Brain (organoid and tissue), 16 donors: ENCODE measurements at places on chromosomes 7 and 10.

DNA sequence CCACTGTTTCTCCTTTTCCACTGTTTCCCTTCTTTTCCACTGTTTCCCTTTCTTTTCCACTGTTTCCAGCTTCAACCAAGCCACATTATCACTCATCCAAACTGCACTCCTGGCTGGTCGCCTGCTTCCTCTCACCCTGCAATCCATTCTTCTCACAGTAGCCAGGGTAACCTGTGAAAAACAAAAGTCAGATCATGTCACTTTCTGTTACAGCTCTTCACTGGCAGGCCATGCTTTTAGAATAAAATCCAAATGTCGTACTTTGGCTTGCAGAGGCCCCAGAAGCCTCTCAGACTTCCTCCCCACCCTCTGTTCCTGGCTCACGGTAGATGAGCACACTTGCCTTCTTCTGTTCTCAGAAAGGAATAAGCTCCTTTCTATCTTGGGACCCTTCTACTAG lies 33.9 kb downstream of the STARD3NL start:
- peak; percentile 62 for DNase-seq

DNA sequence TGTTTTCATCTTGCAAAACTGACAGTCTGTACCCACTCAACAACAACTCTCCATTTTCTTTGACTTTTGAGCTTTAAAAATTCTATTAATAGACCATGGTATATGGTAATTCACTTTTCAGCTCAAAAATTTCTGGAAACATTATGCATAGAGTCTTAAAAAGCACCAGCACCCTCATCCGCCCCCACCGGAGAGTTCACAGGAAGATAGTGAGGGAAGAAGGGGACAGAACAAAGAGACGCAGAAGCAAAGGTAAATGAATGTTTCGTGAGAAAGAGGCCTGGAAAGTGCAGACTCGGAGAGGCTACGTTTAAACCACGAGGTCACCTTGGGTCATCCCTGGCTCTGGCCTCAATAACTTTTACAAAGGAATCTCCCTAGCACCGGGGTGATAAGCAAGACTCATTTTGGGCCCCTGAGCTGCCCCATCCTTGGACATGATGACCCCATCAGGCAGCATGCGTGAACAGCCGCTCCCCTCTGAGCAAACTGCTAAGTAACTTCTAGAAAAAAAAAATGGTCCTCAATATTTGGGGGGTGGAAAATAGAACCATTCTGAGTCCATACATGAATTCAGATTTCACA lies 96.3 kb downstream of the CPXM2 start:
- DNase-seq: no peak

DNA sequence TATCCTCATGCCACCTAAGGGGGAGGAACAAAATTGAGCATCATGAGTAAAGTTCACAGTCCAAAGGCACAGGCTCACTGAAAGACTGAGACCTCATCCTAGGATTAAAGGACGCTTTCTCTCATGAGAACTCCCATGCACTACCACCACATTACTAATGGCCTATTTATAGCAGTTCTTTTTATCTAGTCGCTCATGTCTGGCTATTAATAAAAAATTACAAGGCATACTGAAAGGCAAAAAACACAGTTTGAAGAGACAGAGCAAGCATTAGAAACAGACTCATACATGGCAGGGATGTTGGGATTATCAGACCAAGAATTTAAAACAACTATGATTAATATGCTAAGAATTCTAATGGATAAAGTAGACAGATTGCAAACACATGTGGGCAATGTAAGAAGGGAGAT lies 46.0 kb upstream of the CDK13 start:
- DNase-seq: no peak

- DNase-seq: no peak
Observed at GRCh38 chr7:93435791-93436190, 138.7 kb downstream of the CALCR start.

- DNase-seq: no peak
Observed at GRCh38 chr7:42543953-42544352, 306.9 kb upstream of the GLI3 start.

DNA sequence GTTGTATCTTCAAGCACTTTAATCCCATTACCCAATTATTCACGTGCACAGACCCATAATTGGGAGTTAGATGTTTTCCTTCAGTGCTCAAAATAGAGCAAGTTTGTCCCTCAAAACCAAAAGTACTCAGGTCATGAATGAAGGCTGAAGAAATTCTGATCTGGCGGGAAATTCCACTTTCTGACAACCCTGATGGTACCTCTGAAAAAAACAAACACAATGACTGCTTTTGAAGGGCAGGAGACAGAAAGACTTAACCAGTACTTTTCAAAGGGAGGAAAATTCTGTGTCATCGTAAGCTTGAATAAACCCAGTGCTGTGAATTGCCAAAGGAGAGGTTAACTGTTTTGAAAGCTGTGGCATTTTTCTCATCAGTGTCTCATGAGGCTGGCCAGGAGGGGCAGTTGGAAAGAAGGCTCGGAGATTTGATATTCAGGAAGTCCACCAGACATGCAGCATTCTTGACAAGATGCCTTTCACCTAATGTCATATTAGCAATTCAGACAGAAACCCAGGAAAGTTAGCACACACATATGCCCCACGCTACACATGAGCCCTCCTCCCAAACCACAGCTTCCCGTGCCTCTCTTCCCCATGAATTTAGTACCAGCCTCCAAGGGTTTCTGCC lies 347.0 kb downstream of the KCNMA1 start:
- DNase-seq: no peak

DNA sequence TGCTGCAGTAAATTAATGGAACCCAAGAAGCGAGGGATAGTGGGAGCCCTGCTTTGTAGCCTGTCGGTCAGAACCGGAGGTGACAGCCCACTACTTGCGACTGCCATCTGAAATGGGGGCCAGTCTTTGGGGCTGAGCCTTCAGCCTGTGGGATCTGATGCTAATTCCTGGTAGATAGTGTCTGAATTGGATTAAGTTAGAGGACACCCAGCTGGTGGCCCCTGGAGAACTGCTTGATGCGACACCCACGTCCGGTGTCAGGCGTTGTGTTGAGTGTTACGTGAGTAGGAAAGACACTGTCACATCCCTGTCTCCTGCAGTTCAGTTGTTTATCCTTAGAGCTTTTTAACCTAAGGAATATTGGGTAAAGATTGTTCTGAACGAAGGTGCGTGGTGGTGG lies 5.0 kb downstream of the EIF3B start:
- DNase-seq: no peak

DNA sequence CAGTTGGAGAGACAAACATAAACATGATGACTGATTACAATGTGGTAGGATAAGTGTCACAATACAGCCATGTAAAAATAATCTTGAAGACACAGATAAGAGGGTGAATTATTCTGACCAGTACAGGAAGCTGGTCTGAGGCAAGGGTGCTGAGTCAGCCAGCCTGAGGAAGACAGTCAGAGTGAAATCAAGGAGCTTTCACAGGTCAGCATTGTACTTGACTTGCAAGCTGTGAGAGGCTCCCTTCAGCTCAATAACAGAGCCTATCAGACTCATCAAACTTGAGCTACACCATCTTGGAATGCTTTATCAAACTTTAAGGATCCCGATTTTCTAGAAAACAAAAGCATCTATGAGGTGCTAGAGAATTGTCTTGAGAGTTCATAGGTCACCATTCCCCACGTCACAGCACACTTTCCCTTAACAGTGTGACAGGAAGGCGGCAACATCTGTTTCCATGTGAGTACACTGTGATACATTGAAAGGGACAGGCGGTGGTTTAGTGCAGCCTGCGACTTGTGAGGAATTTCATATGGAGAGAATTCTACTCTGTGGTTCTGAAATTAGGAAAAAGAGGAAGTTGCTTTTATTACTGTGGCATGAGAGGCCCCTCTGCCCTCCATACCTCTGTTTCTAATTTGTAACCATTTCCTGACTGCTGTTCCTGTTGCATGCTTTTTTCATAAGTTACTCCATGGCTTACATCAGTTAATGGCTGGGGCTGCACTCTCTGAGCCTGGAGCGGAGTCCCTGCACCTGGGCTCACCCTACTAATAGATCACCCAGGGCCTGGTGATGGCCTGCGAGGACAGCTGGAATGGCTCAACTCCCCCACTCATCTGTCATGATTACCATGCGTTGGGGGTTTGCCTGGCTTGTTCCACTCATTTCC lies 417.1 kb downstream of the SUGCT start:
- no peak for DNase-seq

- no peak for DNase-seq
Observed at GRCh38 chr7:75776295-75776971, 4.4 kb upstream of the CCL26 start.

GRCh38 chr10:30359373-30360206 lies 10.5 kb upstream of the MTPAP start:
- DNase-seq: no peak

DNA sequence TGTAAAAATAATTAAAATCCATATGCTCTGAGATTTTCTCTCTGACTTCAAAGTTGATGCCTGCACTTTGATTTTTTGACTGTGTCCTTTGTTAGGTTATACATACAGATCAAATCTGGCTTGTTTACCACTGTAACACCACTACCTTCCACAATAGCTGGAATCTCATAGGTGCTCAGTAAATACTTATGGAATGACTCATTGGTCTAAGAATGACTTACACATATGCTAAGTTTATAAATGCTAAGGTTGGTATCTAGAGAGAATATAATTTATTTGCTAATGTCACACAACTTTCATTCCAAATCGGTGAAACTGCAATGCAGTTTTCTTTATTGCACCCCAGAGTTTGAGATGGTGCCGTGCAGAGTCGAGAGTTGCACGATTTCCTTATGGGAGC lies 578.5 kb downstream of the SH2D4B start:
- DNase-seq: no peak

DNA sequence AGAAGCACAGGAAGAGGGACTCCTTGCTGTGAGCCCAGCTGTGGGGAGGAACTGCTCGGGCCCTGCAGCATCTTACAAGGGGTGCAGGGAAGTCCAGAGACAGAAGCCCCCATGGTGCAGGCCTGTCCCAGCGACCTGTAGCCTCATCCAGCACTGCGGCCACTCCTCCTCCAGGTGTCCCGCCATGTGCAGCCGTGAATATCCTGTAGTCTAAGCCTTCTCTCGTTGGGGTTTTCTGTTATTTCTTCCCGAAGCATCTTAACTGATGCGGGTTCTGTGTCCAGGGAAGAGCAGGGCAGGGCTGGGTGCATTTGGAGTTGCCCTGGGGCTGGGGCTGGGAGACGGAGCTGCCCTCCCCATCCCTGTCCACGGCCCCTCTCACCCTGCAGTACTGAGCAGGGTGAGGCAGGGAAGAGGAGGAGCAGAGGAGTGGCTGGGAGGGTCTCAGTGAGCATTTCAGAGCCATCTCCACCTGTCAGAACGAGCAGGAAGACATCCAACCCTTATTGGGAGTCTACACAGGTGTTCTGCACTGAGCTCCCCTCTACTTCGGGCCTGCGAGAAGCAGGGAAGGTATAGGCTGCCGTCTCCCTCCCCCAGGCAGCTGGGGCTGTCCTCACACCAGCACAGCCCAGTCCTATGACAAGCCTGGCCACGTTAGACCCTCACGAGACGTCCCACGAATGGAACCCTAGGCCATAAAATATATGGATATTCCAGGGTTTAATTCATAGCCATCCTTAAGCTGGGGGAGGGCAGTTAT lies 494.5 kb downstream of the DNAJB6 start:
- no peak for DNase-seq

DNA sequence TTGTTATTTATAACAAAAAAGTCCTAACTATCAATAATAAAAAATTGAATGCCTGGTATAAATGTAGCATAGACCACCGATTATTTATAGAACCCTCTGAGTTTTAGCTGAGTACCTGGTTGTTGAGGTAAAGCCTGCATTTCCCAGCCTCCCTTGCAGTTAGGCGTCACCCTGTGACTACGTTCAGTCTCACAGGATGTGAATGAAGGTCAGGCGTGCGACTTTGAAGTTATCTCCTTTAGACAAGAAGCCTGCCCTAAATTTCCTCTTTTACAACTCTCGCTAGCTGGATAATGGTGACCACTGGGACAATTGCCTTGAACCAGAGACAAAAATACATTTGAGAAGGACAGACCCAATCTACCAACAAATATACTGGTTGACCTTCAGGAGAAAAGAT lies 67.5 kb upstream of the TES start:
- no peak for DNase-seq

GRCh38 chr10:29302499-29302898 lies 13.6 kb downstream of the LYZL1 start:
- DNase-seq: no peak

- DNase-seq: peak; percentile 35
Observed at GRCh38 chr7:152313831-152314604, 121.8 kb downstream of the KMT2C start.

DNA sequence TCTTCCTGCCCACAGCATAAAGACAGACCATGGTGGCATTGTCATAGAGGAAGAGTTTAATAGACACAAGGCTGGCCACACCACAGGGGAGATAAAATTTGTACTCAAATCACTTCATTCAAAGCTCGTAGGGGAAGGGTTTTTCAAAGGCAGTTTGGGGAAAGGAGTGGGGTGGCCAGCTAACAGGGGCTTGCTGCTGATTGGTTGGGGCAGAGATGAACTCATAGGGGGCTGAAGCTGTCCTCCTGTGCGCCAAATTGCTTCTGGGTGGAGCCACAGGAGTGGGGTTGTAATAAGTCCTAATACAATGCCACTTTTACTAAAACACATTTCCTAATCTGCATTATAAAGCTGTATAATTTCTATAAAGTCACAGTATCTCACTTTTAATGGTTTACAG lies 22.5 kb downstream of the PDZD8 start:
- no peak for DNase-seq

DNA sequence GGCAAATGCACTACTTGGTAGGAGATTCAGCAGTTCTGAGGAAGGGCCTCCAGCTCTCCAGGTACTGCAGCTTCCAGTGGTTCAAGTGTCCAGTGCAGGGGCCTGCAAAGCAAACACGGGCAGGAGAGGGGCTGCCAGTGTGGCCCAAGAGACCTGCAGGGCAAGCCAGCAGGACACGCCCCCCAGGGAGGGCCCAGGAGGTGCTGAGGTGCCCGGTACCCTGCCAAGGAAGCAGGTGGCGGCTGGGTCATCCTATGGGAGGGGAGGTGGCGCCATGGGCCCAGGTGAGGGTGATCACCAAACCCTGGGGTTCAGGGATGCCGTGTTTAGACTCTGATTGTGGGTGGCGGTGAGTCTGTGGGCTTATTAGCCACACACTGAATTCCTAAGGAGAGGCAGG lies 45.7 kb downstream of the PARP12 start:
- no peak for DNase-seq

- no peak for DNase-seq
Observed at GRCh38 chr7:7529328-7529727, 6.3 kb downstream of the COL28A1 start.

GRCh38 chr7:135966341-135967043 lies 10.7 kb downstream of the MTPN start:
- DNase-seq: no peak
